ENCODE measurements at places on chromosomes 12 and 14. TPM values are rescaled to one million over a fixed set of nuclear protein-coding genes. Genes with fewer than 3 reads are reported as not detected.

The TCL1B gene
- total RNA-seq: not detected

The OVCH1 gene
- not detected for total RNA-seq

GRCh38 chr12:52212701-52213563 lies 20.1 kb upstream of the KRT7 start:
- DNase-seq: no peak

DNA sequence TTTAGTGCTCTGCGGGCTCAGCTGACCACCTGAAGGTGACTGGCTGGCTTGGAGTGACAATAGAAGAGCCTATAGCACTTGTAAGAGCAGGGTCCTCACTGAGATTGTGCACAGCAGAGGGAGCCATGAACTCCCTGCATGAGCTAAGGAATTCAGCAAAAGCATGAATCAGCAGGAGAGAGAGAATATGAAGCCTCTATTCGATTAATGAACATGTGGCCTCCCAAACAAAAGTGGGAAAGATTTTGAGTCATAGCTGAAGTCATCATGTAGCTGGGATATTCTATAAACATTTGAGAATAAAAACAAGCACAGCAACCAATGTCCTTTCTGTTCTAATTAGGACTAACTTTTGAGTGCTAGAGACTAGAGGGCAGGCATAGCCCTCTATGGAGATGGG lies 626.6 kb downstream of the DIO2 start:
- DNase-seq: no peak

GRCh38 chr12:2641207-2641606 lies 153.6 kb upstream of the FKBP4 start:
- DNase-seq: no peak

- DNase-seq: no peak
Measured at GRCh38 chr14:70665448-70666360, 24.0 kb downstream of the TTC9 start.

- DNase-seq: no peak
Measured at GRCh38 chr14:90402016-90402415, 5.2 kb downstream of the CALM1 start.

The WNT5B gene
- total RNA-seq: 0.18 TPM

The PROX2 gene
- total RNA-seq: 0.23 TPM

DNA sequence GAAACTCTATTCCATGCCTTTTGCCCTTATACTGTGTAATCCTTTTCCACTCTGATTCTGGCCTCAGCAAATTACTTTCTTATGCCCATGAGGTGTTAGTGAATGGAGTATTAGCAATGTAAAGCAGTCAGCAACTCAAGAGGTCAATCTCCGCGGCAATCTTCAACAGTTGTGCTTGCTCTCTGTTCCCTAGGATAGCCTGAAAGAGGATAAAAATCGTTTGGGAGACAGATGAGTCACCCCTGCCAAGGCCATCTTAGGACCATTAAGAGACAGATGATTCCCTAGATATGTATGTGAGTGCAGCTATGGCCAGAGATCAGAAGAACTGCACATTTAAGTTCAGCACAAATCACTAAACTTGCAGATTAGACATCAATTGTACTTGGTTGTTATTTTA lies 1145.8 kb downstream of the GALC start:
- DNase-seq: no peak

The CFL2 gene
- total RNA-seq: 6.0 TPM

GRCh38 chr12:131133994-131134393 lies 180.3 kb downstream of the ADGRD1 start:
- no peak for DNase-seq

GRCh38 chr12:104280717-104281458 lies 22.7 kb upstream of the EID3 start:
- no peak for DNase-seq

The CLEC2D gene
- 182 TPM for total RNA-seq

DNA sequence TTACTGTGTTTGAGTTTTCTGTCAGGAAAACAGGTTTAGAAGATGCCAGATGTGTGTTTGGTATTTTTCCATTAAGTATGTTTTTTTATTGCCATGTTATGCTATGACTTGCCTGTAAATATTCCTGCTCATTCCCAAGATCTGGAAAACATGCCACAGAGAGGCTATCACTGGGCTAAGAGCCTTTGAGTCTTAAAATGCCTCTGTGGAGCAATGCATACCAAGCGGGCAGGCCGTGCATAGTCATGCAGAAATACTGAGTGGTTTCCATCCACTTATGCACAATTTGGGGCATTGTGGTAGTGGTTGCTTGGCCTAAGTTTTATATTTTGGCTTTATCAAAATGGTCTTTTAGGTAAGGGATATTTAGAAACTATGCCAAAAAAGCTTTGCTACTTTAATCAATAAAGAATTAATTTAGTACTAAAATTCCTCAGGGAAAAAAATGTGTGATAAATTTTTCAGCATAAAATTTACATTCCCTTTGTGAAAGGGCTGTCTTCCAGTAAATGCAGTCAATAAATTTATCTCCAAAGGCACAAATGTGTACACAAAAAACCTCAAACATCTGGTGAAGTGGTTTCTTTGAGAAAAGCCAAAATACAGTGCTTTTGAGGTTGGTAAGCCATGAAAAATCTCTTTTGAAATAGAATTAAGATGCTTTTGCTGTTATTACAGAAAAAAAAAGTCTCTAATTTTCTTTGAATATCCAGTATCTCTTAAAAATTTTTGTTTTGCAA lies 341.3 kb upstream of the FBXO33 start:
- DNase-seq: no peak

- no peak for DNase-seq
Measured at GRCh38 chr14:39102265-39102968, 618 bp downstream of the SEC23A start.

- DNase-seq: no peak
Measured at GRCh38 chr14:88870777-88871176, 46.3 kb downstream of the TTC8 start.

The CMA1 gene
- total RNA-seq: not detected

The KCNH3 gene
- 6.3 TPM for total RNA-seq

The MAP1LC3B2 gene
- not detected for total RNA-seq

GRCh38 chr14:71753126-71753830 lies 179.0 kb upstream of the RGS6 start:
- peak; percentile 65 for DNase-seq

DNA sequence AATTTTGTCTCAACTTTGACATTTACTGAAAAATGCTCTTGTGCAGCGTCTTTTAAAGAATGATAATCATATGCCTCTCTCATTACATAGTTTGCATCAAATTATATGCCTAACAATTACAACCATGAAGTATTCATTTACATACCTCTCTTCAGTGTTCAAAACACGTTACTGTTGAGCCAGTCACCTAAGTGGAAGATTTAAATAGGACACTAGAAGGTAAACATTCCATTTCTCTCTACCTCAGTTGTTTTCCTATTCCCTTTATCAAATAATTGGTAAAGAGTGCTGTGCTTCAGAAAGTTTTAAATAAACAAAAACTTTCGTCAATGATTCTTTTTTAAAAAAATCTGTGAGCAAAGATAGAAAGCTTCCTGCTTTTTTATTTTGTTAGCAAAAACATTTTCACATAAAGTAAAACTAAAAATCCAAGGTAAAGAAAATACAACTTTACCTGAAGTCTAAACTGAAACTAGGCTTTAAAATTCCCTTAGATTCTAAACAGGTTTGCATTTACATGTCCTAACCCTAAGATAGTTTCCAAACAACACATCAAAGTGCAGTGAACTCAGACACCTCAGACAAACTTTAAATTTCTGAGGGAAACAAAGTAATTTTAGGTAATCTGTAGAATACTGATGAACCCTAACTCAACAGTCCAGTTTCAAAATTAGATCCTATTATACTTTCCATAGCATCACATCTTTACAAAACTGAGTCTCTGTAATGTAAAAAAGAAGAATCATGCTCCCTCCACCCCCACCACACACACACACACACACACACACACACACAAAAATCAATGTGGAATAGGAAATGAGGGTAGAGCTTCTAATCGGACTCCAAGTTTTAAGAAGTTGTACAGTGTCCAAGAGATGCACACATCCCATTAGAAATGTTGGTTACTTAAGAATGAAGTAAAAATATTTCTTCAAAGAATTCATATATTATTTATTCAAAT lies 46.2 kb downstream of the PAWR start:
- DNase-seq: no peak

The ATN1 gene
- total RNA-seq: 73.5 TPM

The CFAP54 gene
- 0.31 TPM for total RNA-seq

DNA sequence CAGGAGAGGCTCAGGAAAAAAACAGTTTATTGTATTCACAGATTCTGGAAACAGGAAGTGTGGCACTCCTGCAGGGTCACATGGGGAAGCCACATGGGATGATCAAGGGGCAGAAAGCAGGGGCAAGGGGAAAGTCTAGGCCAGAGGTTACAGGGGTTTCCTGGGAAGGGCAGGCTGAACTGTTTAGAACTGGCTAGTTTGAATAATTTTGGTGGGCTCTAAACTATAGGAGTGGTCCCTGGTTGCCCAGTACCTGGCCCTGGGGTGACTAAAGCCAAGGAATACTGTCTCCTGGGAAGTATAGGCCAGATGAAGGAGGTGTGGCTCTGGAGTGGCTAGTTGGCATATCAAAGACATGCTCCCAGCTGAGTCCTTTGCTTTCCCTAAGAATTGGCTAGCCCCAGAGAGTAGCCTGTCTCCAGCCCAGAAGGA lies 169.2 kb downstream of the SLC41A2 start:
- no peak for DNase-seq

- no peak for DNase-seq
Measured at GRCh38 chr14:32941668-32942065, 3.0 kb downstream of the NPAS3 start.

- DNase-seq: no peak
Measured at GRCh38 chr14:80425686-80426085, 214.4 kb upstream of the DIO2 start.

GRCh38 chr12:29024117-29024516 lies 125.0 kb upstream of the FAR2 start:
- DNase-seq: no peak

The AICDA gene
- not detected for total RNA-seq

GRCh38 chr12:11500188-11500860 lies 105.0 kb upstream of the PRB2 start:
- DNase-seq: no peak

- DNase-seq: no peak
Measured at GRCh38 chr14:28407031-28407825, 359.4 kb upstream of the FOXG1 start.

DNA sequence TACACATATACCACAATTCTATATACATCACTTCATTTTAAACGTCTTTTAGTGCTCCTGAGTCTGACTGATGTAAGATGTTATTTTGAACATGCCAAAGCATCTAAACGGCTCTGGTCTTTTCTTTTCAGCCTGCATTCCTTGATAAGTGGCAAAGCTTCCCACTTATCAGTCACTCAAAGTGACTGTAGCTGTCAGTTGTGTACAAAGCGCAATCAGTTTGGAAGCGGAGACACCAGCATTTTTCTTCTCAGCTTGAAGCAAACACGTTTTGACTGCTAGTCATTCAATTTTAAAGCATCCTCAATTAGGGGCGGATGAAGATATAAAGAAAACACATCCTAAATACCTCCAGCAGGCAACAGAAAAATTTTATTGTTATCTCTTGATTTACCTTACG lies 226.8 kb downstream of the SOX5 start:
- no peak for DNase-seq

The KERA gene
- not detected for total RNA-seq

The TRIM9 gene
- 0.93 TPM for total RNA-seq

The RHEBL1 gene
- 12.7 TPM for total RNA-seq

DNA sequence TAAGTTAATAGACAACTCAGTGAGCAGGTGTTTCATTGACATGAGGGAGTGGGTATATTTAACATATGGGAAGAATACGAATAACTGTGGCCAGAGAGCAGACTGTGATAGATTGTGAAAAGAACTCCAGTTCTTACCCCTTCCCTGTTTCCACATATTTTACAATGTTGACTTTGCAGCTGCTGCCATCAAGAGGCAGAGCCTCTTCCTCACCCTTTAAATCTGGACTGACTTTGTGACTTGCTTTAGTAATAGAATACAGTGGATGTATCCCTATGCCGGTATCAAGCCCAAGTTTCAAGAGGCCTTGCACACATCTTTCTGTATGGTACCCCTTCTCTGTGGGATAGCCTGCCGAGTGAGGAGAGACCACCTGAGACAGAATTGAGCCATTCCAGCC lies 356.7 kb downstream of the ETNK1 start:
- no peak for DNase-seq

The TNFAIP2 gene
- 0.80 TPM for total RNA-seq
